ENCODE measurements at places on chromosomes 1 and 21.

GRCh38 chr1:99700020-99700419 is 54.1 kb downstream of the PALMD start:
- no peak for DNase-seq

DNA sequence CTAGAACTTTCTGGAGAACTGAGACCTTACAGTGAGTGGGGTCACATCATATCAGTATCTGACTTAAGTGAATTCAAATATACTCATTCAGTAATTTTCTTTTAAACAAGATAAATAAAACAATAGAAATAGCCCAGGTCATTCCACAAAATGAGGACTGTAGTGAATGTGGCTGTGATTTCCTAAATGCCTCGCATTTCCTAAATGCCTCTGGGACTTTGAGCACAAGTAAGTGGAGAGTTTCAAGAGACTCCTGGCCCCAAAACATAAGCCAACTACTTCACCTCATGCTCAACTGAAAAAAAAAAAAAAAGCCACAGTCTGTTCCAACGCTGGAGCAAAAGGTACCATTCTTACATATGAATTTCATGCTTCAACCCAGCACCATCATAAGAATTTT is 81.5 kb downstream of the ZNF281 start:
- no peak for DNase-seq

- DNase-seq, result no peak
Observed at GRCh38 chr1:67261680-67262079, 46.0 kb upstream of the IL12RB2 start.

DNA sequence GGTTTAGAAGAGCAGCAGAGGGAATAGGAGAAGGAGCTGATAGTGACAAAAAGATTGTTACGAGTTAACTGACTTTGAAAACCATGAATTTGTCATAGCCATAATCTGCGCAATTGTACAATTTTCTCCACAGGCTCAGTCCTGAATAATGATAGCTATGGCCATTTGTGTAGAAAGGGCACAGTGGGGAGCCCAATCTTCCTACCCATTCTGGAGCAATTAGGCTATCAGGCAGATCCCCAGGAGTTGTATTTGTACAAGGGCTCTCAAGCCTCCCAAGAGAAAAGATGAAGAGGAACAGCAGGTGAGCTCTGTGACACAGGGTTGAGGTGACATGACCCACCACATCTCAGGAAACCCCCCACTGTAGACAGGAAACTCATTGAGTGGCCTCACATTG is 42.1 kb upstream of the SAMD13 start:
- no peak for DNase-seq

- no peak for DNase-seq
Observed at GRCh38 chr1:24903011-24903461, 27.0 kb downstream of the RUNX3 start.

DNA sequence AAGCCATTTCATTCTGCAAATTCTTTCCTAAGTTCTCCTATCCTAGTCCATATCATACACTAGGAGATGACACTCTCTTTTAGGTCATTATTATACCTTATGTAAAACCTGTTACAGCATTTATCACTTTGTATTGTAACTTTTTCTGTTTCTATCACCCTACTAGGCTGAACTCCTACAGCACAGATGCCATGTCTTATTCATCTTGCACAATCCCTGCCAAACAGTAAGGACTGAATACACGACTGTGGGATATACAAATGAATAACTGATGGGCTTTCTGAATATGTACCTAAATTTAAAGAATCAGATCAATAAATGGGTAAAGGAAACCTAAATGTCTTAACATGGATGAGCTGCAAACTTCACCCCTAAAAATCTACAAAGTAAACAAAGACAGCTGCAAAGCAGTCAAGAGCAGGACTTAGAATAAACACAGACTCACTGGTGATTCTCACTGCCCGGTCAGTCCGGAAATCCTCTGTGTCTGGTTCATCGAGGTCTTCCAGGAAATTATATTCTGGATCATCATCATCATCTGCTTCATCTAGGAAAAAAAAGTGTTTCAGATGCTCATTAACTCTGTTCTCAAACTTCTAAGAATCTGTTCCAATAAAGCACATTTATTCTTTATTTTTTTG is 62.3 kb downstream of the GON4L start:
- DNase-seq, result no peak

DNA sequence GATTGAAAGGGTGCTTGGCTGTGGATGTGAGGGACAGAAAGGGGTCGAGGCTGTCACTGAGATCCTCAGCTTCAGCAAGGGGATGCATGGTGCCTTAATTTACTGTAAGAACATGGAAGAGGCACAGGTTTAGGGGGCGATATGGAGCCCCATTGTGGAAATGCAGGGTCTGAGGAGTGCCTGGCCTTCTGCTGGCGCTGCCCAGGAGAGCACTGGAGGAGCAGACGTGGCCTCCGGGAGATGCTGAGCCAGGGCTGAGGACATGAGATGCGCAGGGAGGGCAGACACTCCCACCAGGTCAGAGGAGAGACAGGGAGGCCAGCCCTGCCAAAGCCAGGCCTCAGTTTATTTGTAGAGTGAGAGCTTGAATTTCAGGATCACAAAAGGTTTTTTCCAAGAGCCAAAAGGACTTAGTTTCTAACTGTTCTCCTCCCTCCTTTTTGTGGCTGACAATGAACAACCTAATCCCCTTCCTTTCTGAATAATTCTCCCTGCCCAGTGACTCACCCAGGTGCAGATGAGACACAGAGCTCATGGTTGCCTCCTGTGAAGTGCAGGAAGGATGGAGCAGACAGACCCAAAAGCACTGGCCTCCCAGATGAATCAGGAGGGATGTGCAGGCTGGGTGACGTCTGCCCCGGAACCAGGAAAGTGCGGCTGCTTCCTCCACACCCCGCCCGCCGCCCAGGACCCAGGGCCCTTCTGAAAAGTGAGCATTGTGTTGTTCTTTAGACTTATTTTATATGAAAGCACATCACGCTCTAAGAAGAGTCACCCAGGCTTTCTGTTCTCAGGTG is 73.0 kb upstream of the TMPRSS2 start:
- DNase-seq, result no peak

GRCh38 chr1:2529784-2530512 is at the start of gene HES5:
HES5 (minus strand) TSS chr1:2530263; CDS start chr1:2530164, 99 bp downstream.
- no peak for DNase-seq

GRCh38 chr1:218281285-218281684 is 3.8 kb upstream of the RRP15 start:
- no peak for DNase-seq

GRCh38 chr1:51627672-51628071 is 10.8 kb downstream of the OSBPL9 start:
- no peak for DNase-seq

DNA sequence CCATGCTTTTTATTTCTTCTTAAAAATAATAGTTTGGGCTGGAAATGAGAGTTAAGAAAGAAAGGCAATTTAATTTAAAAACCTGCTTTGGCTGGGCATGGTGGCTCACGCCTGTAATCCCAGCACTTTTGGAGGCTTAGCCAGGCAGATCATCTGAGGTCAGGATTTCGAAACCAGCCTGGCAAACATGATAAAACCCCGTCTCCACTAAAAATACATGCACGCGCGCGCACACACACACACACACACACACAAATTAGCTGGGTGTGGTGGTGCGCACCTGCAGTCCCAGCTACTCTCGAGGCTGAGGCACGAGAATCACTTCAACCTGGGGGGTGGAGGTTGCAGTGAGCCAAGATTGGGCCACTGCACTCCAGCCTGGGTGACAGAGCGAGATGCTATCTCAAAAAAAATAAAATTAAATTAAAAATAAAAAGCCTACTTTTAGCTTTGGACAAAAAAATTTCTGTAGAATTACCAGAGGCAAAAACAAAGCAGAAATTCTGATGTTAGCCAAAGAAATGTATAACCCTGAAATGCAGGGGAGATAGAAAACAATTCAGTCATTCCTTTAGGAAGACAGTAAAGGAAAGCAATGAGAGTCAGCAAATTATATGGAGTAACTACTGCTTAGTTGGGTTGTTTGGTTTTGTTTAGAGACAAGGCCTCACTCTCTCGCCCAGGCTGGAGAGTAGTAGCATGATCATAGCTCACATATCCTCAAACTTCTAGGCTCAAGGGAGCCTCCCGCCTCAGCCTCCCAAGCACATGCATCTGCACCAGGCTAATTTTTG is 15.7 kb upstream of the IPP start:
- no peak for DNase-seq

GRCh38 chr1:50527249-50527986 is 104.2 kb upstream of the DMRTA2 start:
- DNase-seq, result no peak

GRCh38 chr1:66323958-66324625 is 209.9 kb upstream of the SGIP1 start:
- DNase-seq, result no peak

DNA sequence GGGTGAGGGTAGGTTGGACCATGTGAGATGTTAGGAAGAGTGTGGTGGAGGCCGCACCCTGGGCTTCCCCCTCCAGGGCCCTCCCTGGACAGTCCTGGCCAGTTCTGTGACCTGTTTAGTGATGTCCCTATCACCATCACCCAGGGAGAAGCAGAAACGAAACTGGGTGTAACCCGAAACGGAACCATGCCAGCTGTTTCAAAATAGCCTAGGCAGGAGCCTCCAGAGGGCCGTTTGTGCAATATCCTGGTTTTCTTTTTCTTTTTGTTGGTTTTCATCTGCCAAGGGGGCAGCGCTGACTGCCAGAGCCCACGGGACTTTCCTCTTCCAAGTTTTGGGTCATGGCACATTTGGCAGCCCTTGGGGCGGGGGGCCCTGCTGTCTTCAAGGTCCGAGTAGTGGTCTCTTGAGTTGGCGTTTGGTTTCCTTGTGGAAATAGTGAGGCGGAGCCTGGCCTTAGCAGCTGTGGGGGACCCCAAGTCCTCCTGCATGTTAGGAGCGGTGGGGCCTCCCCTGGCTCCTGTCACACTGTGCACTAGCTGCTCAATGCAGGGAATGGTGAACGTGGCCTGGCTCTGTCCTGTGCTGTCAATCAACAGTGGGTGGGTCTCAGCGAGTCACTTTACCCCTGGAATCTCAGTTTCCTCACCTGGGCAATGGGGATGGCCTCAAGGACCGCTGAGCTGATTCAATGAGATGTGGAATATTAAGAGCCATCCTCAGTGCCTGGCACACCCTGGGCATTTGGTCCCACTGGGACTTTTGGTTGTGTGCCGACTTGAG is 90.7 kb downstream of the ARHGEF10L start:
- peak; percentile 39 for DNase-seq

DNA sequence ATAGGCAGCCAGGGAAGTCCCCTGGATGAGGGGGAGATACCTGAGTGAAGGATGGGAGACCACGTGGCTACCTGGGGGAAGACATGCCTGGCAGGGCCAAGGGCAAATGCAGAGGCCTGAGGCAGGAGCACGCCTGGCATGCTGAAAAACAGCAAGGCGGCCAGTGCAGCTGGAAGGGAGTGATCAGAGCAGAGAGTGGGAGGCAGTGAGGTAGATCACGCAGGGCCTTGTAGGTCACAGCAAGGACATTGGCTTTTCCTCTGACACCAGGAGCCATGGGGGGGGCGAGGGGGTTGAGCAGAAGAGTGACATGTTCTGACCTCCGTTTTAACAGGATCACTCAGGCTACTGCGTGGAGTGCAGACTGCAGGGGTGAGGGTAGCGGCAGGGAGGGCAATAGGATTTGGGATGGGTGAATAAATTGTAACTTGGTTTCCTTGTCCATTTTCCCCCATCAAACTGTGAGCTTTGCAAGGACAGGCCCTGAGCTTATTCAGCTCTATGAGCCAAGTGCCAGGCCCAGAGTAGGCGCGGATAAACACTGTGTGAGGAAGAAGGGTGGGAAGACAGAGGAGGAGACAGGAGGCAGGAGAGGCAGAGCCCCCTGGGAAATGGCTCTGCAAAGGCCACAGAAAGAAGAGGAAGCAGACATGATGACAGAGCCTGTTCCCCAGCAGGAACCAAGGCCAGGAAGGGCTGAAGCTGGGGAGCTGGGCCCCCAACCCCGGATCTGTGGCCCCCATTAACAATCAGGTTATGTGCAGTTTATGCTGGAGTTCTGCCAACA is 16.6 kb downstream of the IFI6 start:
- no peak for DNase-seq

- DNase-seq, result peak; percentile 100
Observed at GRCh38 chr1:25997828-25998761, at the start of gene PAFAH2. PAFAH2 (minus strand) TSS chr1:25998063; CDS start chr1:25990816, 7,247 bp downstream.

GRCh38 chr1:36576118-36576517 is 93.4 kb upstream of the CSF3R start:
- DNase-seq, result peak; percentile 73

DNA sequence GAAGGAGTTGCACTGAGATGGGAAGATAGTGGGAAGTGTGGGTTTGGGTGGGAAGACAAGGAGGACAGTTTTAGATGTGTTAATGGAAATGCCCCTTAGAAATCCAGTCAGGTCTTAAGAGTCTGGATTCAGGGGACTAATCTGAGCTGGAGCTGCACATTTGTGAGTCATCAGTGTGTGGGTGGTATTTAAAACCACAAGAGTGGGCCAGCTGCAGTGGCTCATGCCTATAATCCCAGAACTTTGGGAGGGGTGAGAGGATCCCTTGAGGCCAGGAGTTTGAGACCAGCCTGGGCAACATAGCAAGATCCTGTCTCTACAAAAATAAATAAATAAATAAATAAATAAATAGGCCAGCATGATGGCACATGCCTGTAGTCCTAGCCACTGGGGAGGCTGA is 40.9 kb upstream of the SLC6A9 start:
- DNase-seq, result no peak

DNA sequence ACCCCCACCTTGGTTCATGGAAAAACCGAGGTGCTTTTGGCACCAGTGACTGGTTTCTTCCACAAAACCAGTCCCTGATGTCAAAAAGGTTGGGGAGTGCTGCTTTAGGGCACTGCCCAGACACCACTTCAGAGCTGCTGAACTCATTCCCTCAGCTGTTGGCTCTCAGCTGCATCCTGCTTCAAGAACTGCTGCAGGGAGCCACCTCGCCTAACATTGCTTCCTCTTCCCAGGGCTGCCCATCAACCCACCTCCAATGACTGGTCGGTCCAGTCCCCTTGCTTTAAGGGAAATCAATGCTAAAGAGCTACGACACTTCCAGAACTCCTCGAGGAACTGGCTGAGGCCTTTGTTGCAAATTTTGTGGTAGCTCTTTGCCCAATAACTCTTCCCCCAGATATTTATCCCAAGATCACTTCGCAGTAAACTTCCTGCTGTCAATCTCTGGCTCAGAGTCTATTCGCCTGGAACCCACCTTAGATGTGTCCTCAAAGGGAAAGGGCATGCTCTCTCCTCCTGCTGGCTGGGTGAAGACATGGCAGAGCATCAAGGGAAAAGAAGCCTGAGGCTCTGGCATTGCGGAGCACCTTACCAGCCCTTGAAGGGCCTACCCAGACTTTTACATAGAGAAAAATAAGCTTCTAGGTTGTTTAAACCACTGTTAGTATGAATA is 29.0 kb downstream of the C1orf52 start:
- DNase-seq, result no peak

DNA sequence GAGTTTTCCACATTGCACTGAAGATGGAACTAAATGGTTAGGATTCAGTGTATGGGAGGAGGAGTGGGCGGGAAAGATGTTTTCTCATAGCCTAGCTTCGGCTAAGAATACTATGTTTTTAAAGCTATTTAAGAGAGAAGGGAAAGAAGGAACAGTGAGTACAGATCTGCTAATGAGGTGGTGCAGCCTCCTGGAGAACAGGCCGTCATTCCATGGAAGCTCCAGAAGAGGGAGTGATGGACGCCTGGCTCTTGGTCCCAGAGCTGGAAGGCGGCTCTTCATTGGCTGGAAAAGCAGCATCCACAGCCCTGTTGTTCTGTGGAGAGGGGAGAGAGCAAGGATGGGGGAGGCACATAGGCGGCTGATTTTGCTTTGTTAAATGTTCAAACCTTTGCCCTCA is 6.9 kb downstream of the CAMK1G start:
- no peak for DNase-seq

GRCh38 chr1:186165303-186165702 is 209.8 kb downstream of the TPR start:
- no peak for DNase-seq
